WTC11 (cell line): ENCODE measurements at places on chromosomes 5 and 9.

DNA sequence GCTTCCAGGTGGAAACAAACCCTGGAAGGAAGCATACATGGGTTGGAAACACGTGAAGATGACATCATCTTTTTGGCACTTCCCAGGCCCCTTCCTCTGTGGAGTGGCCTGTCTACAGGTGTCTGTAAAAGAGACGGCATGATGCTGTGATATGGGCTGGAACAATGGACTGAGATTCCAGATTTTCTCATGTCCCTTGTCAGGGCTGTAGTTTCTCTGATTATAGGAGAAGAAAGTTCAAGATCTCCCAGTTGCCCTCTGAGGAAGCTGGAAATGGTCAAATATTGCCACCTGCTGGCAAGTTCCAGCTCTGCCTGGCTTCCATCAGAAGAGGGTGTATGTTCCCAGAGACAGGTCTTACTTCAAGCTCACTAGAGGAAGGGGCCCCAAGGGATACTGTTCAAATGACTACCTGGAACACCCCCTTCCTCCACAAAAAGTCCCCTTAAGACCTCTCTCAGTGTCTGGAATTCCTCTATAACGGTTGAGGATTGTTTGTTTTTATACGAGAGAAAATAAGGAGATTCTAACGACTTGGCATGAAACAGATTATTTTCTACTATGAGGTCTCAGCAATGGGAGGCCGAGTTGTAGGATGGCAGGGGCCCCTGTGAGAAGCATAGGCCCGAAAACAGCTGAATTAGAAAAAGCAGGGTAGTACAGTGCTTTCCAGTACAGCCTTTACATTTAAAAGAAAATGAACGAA lies 7.3 kb upstream of the ANXA6 start:
- peak; percentile 81 for DNase-seq

GRCh38 chr9:130010151-130010988 lies 32.6 kb downstream of the FNBP1 start:
- DNase-seq = no peak

- DNase-seq = no peak
These were observed 15.3 kb upstream of the AHRR start for GRCh38 chr5:306011-306805.

DNA sequence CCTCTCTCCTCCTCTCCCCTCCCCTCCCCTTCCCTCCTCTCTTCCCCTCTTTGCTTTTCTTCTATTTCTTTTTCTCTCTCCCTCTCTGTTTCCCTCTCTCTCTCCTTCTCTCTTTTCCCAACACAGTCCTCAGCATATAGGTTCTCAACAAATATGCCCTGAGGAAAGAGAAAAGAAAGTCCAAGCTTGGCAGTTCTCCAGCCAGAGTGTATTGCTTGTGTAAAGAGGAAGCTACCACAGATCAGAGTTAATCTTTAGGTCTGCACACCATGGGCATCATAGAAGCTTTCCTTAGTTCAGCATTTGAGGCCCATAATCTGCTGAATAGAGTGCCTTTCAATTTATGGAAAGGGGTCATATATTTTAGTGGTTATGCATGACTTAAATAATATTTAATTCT lies 382.8 kb upstream of the WWC1 start:
- DNase-seq = no peak

DNA sequence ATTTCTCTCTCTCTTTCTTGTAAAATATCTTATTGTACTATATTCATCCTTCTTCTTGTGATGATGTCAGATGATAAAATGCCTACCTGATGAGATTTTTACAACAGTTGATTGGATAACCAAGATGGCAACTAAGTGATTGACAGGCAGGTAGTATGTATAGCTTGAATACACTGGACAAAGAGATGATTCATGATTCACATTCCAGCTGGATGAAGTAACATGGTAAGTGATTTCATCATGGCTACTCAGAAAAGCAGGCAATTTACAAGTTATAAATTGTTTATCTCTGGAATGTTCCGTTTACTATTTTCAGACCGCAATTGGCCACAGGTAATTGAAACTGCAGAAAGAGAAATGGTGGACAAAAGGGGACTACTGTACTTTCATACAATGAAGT lies 1471.7 kb upstream of the C9orf72 start:
- DNase-seq = no peak

DNA sequence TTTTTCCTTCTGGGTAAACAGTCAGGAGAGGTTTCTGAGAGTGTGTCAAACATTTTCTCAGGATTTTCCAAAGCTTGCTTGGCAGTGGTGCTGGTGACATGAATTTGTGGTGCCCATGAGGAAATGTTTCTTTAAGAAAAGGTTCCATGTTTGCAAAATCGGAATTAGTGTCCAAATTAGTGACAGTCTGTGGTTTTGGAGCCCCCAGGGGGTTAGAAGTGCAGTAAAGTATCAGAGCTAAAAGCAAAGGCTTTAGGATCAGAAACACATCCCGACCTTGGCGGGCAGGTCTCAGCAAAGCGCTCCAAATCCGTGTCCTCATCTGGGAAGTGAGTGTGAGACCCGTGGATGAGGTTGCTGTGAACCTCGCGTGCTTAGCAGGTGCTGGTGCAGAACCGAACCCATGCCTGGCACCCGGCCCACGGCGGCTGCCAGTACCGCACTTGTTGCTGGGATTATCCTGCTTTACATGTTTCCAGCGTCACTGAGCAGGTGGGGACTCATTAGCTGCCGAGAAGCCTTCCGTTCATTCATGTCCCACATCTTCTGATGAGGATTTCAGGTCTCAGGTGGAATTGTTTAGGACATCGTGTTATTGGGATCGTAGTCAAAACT lies 70.8 kb upstream of the COL5A1 start:
- DNase-seq = no peak

DNA sequence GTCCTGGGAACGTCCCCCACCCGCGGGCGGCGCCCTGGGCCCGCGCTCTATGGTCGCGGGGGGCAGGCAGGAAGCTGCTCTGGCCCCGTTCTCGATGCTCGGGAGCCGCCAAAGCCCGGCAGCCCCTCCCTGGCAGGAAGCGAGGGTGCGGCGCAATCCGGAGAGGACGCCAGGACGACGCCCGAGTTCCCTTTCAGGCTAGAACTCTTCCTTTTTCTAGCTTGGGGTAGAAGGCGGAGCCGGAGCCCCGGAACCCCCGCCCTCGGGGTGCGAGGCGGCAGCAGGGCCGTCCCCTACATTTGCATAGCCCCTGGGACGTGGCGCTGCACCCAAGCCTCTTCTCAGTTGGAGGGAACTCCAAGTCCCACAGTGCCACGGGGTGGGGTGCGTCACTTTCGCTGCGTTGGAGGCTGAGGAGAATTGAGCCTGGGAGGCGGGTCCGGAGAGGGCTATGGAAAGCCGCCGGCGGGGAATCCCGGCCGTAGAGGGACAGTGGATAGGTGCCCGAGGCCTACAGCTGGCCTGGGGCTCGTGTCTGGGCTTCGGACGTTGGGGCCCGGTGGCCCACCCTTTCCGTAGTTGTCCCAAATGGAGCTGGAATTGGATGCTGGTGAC lies at the start of the genes CREB3 and TLN1:
CREB3 (plus strand) TSS at position 482 of the 615 bp plus-strand sequence; CDS start at position 589, 107 bp downstream.
TLN1 (minus strand) TSS at position 11 of the 615 bp plus-strand sequence. CDS start 6,501 bp downstream, outside the sequence.
- DNase-seq = peak; percentile 95

DNA sequence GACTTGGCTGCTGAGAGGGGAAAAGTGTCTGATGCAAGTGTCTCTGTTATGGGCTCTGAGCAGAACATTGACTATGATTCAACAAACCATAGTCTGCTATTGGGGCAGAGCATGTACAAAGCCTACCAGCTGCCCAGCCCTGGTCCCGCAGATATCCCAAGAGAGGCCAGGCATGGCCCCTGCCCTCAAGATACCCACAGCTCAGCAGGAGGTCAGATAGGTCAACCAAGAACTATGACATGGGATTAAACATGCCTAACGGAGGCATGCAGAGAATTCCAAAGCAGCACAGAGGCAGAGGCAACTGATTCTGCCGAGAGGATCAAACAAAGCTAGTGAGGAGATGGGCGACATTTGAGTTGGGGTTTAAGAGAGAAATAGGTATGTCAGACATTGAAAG lies 39.9 kb upstream of the CPLX2 start:
- DNase-seq = no peak

- DNase-seq = no peak
These were observed 377.1 kb downstream of the PRDM9 start for GRCh38 chr5:23884405-23885031.

DNA sequence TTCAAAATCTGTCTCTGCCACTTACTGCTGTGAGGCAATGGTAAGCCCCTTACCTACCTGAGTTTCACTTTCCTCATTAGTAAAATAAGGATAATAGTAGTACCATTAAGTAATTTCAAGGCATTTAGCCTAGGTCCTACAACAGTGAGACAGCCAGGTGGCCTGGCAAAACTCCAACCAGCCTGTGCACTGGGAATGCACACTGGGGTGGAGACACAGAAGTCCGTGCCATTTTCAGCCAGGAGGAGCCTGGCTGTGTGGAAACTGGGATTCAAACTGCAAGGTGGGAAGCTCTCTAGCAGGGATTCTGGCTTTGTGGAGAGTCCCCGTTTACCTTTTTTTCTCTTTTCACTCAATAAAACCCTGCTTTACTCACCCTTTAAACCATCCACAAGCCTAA lies 630.4 kb downstream of the PRELID2 start:
- DNase-seq = no peak

DNA sequence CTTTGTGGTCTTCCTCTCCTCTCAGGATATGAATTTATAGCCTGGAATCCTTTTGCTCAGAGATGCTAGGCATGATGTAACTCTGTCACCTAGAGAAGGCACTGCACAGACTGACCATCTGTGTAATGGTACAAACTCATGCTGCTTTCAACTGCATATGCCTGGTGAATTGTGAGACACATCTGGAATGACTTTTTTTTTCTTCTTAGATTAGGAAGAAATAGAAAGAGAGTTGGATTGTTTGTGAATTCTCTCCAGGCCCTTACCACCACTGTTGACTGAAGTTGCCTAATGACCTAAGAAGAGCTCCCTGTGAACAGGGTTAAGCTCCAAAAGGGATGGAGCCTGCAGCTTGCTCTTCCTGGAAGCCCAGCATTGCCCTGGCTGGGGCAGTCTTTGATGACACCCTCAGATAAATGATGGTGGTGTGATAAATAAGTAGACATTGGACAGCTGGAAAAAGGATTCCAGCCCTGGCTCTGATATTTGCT lies 47.8 kb upstream of the TRIM32 start:
- DNase-seq = no peak

DNA sequence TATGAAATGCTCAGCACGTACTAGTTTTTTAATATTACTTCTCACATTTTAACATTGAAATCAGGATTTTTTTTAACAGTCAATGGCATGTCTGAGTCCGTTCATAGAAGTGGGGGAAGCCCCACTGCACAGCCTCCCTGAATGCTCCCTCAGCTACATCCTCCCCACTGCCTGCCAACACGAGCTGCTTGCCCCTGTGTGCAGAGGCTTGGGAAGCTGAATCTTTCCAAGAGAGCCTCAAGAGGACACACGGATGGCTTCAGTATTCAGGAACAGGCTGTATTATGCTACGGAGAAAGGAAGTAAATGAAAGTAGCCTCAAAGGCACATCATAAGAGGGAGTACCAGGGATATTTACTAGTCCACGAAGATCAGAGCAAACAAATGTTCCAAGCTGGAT lies 248.7 kb downstream of the SPOCK1 start:
- DNase-seq = no peak

- DNase-seq = no peak
These were observed 264.0 kb upstream of the MEF2C start for GRCh38 chr5:89147031-89147430.

- DNase-seq = no peak
These were observed 4.4 kb downstream of the NDST1 start for GRCh38 chr5:150512368-150512747.
